WTC11 (cell line): ENCODE measurements at places on chromosomes 2 and 18. TPM values are rescaled to one million over a fixed set of nuclear protein-coding genes. Genes with fewer than 3 reads are reported as not detected.

- no peak for DNase-seq
Observed at GRCh38 chr2:218805627-218806026, 23.7 kb downstream of the CYP27A1 start.

DNA sequence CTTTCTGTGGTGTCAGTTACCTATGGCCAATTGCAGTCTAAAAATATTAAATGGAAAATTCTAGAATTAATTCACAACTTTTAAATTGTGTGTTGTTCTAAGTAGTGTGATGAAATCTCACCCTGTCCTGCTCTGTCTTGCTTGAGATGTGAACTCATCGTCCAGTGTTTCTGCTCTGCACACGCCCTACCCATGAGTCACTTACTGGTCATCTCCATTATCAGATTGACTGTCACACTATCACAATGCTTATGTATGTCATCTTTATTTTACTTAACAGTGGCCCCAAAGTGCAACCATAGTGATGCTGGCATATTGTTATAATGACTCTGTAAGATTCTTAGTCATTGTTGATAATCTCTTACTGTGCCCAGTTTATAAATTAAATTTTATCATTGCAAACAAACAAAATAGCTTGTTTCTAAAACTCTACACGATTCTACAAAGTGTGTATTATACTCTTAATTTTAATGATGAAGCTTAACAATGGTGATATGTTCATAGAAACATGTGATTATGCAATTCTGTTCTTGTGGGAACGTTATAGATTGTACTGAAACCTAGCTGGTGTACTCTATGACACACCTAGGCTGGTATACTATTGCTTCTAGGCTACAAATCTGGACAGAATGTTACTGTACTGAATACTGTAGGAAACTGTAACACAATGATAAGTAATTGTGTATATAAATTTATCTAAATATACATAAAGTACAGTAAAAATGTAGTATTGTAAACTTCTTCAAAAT is 1086.8 kb upstream of the PIK3C3 start:
- no peak for DNase-seq

DNA sequence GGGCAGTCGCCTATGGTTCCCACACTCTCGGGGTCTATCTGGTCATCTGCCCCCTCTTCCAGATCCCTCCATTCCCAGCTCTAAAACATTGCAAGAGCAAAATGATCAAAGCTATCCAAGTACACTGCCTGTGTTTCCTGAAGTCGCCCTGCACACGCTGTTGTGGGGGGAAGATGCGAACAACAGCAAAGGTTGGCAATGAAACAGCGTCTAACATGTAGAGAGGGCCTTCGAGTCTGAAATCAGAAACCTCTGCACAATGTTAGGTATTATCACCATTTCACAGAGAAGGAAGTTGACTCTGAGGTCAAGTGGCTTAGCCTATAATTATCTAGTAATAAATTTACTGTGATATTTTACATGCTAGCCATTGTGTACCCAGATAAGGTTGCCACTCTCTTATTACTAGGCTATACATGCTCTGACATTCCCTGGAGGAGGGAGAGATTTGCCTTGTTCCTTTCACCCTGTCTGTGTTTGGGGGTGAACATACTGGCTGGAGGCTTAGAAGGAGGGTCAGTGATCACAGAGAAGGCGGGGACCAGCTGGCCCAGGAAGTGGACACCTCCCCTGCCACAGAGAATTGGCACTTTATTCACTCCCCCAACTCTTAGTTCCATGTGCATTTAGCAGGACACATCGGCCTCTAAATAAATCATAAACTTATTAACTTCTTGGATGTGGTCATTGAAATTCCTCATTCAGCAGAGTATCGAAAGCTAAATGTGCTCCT is 36.8 kb downstream of the KCTD1 start:
- no peak for DNase-seq

GRCh38 chr2:239465017-239466001 is 64.5 kb upstream of the HDAC4 start:
- DNase-seq, result no peak

SCN9A gene
- 7.3 to 9.8 TPM (median 8.2 TPM) in 3 replicates for total RNA-seq

MATN3 gene
- 6.3 to 9.1 TPM (median 8.6 TPM) in 3 replicates for total RNA-seq
